ENCODE measurements at places on chromosomes 11 and 22.

GRCh38 chr11:20289732-20290131 lies 73.8 kb upstream of the HTATIP2 start:
- DNase-seq: no peak

DNA sequence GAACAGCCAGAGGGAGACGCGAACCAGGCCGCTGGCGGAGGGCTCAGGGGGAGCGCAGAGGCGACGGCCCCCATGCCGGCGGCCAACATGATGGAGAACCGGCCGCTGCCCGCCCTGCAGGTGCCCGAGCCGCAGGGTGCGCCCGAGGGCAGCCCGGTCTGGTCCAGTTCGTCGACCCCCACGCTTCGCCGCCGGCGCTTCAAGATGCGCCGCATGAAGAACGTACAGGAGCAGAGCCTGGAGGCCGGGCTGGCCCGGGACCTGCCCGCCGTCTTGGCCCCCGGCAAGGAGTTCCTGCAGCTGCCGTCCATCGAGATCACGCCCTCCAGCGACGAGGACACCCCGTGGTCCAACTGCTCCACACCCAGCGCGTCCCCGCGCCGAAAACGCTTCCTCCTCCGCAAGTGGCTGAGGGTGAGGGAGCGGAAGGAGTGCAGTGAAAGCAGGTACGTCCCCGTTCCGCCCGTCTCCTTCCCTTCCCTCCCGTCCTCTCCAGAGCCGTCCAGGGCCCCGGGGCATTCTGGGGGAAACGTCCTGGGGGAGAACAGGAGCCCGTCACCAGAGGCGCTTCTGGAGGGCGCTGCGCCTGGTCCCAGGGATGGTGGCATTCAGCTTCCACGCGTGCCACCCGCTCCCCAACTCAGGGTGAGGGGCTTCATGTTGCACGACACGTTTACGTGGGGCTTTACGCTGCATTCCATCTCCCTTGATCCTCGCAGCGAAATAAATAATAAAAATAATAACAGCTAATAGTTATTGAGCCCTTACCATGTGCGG lies 840 bp downstream of the GRAMD1B start:
- no peak for DNase-seq

GRCh38 chr11:122797651-122798050 lies 40.6 kb upstream of the CRTAM start:
- no peak for DNase-seq

DNA sequence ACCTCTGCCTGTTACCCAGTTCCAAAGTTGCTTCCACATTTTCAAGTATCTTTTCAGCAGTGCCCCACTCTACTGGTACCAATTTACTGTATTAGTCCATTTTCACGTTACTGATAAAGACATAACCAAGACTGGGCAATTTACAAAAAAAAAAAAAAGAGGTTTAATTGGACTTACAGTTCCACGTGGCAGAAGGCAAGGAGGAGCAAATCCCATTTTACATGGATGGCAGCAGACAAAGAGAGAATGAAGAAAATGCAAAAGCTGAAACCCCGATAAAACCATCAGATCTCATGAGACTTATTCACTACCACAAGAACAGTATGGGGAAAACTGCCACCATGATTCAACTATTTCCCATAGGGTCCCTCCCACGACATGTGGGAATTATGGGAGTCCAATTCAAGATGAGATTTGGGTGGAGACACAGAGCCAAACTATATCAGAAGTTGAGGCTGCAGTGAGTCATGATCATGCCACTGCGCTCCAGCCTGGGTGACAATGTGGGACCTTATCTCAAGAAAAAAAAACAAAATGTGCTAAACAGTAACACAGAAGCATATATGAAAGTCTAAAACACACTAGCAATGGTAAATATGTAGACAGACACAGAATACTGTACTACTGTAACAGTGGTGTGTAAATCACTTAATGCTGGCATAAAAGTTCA lies 190.3 kb upstream of the ZC3H12C start:
- no peak for DNase-seq

- DNase-seq: no peak
These were observed 29.0 kb downstream of the LAYN start for GRCh38 chr11:111569476-111569875.

DNA sequence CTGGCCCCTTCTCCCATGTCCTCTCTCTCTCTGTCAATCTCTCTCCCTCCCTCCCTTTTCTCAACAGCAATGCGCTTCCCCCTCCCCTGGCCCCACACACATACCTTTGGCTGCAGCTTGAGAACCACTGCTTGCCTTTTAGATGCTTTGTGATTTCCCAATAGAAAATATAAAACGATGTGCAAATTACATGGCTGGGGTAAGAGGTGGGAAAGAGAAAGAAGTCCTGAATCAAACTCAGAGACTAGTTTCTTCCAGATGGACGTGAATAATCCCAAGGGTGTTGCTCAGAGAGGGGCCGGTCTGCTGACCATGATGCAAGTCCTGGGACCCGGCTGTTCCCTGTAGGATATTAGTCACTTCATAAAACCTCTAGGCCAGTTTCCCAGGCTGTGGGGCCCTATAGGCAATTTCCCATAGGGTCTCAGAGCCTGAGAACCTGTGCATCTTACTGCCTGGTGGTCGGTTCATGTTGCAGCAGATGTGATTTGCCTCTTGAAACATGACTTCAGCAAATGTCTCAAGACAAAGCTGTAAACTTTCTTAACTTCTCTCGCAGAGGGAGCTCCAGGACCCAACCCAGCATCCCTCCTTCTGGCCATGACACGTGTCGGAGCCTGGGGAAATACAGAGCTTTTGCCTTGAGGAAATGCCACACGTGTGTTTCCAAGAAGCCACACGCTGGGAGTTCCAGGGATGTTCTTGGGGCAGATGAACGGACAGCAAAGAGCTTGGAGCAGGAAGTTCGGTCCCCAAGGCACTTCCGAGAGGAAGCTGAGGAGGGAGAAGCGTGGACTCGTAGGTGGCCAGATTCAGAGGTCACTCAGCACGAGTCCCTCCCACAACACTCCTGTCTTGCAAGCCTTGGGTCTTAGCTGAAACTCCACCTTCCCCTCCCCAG lies 34.5 kb upstream of the ETS1 start:
- DNase-seq: no peak

DNA sequence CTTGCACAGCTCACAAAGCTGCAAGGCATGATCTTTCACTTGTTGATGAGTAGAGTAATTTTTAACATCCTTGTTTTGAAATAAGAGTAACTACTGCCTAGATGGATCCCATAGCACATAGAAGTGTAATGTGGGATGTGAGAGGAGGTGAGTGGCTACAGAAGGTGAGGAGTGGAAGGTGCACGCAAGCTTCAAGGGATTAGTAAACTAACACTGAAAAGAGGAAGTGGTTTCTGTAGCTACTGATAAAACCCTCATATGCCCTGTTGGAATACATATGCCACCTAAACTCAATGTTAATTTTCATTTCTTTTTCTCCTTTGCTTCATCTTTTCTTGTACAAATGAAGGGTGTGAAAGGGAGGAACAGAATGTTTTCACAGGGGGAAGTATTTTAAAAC lies 22.0 kb upstream of the CTSC start:
- DNase-seq: no peak

DNA sequence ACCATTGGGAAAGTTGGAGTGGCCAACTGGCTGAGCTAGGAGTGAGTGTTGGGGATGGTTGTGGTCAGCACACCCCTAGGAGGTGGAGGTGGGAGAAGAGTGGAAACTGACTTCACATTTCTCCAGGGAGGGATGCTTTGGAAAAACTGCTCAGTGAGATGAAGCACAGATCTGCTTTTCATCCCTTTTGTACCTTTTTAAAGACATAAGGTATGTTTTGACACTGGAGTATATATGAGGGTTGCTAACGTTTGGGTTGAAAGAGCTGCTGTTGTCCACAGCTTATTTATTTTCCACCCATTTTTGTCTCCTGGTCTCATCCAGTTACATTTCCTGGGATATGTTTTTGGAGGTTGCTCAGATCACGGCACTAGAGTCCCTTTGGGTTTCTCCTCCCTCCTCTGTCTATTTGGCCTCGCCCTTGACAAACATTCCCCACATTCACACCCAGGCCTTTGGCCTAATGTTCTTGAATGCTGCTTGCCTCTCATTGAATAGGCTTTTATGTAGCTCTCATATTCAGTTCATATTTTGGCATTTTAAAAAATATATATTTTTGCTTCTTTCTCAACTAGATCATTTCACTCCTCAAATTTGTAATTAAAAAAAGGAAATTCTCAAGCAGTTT lies 8.3 kb downstream of the SREBF2 start:
- no peak for DNase-seq

GRCh38 chr11:60875366-60876167 lies 8.2 kb downstream of the ZP1 start:
- no peak for DNase-seq

GRCh38 chr22:28051787-28052356 lies 132.8 kb upstream of the PITPNB start:
- DNase-seq: no peak

- DNase-seq: no peak
These were observed 4.7 kb downstream of the UNC93B1 start for GRCh38 chr11:67999201-67999629.

- DNase-seq: no peak
These were observed 584.9 kb upstream of the CCDC90B start for GRCh38 chr11:83871054-83871453.

DNA sequence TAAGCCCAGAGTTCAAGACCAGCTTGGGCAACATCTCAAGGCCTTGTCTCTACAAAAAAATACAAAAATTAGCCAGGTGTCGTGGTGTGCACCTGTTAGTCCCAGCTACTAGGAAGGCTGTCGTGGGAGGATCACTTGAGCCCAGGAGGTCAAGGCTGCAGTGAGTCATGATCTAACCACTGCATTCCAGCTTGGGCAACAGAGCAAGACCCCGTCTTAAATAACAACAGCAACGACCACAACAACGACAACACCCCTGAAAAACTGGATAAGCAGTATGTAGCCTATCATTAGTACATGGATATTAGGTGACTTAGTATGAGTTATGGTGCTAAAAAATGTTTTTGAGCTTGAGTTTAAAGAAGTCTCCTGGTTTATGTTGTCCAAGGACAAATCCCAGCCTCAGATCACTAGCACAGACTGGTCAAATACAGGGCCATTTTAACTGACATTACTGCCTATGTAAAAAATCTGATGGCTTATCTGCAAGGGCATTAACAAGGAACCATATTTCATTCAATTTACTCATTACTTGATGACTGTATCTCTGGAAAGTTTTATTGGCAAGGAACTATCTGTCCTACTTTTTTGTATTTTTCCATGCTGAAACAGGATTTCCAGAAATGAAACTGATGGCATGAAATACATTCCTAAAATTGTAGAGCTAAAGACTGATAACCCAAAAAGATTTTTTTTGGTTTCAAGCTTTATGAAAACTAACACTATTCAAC lies 23.4 kb downstream of the C2CD3 start:
- no peak for DNase-seq

DNA sequence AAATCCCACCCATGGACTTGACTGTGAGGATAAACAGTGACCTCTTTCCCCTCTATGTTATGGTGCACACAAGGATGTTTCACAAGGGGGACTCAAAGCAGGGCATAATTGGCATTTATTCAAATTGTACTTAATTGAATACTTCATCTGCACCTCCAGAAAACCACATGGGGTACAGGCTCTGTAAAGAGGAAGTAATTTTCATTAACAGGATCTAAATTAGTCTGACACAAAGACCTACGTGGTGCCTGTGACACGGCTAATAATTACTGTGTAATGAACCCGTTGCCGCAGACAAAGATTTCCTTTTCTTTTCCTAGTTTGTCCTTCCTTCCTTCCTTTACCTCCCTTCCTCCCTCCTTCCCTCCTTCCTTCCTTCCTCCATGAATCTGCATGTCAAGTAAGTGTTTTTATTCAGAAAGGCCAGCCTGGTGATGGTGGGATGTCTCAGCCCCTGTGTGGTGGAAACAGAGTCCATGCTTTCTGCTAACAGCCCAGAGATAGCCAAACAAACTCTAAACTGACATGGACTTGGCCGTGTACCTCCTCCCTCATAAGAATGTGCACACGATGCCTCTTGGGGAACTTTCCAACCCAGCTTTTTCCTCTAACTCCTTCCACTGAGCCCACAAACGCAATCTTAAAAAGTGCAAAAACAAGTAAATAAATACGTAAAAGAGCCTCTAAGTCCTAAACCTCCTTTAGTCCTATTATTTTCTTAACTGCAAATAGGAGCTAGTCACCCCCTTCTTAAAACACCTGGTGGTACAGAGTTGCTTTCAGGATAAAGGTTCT lies 118.8 kb downstream of the INSC start:
- DNase-seq: no peak

- no peak for DNase-seq
These were observed 3.0 kb downstream of the AQP11 start for GRCh38 chr11:77592727-77593126.

DNA sequence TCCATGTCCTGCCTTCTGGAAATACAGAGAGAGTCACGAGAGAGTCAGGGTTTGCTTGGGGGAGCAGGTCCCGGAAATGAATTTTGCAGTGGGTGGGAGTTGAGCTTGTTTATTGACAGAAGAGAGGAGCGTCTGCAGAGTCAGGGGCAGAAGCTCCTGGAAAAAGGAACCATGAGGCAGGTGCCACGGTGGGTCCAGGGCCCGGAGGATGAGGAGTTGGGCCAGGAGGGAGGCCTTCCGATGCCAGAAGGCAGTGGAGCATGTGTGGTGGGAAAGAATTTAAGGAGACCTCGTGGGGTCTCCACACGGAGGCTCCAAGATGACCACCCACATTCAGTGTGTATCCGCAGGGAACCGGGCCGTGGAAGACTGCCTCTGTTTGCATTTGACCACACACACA lies 461.2 kb downstream of the BRD1 start:
- no peak for DNase-seq

- no peak for DNase-seq
These were observed 638 bp upstream of the TENM4 start for GRCh38 chr11:79441461-79441875.

DNA sequence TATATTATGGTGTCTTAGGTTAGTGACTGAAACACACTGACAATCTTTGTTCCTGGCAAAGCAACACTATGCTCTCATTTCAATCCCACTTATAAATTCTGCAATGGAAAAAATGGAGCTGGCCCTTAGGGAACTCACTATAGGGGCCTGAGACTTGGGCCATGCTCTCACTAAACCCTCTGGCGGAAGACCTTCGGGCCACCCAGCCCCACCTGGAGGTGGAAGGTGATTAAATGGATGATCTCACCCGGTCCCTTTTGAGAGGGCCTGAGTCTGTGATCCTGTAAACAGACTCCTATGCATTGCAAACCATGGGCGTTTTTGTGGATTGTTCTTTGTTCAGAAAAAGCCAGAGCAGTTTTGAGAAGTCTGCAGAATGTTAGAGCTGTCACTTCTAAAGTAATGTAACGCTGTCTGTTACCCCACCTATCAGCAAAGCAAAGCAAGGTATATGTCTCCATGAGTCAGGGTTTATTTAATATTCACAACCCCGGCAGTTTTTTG lies 17.0 kb upstream of the CDON start:
- DNase-seq: no peak

- no peak for DNase-seq
These were observed 83.2 kb downstream of the GRIK4 start for GRCh38 chr11:120594746-120595145.

Measured in cortex of kidney (tissue), 1 donor.